ENCODE measurements at places on chromosomes 6 and 20.

DNA sequence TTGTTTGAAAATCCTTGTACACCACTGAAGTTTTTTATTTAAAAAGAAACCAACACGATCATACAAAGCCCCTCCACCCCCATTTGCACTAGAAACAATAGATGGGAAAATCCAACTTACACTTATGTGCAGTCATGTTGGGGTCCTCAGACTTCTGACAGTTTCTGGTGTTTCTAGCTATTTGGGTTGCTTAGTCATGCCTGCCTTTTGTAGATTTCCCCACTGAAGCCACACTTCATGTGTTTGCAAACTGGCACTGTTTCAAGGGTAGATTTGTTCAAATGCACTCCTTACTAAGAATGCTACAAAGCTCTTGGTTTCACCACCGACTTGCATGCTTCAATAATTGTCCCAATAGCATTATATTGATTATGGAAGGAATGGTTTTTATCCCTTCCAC, 1.5 kb downstream of the SH3BGRL2 start:
- no peak for DNase-seq

- DNase-seq: no peak
Observed at GRCh38 chr6:95209074-95209473, 368.3 kb upstream of the MANEA start.

GRCh38 chr6:33746036-33746600, 587 bp downstream of the IP6K3 start:
- no peak for DNase-seq

- DNase-seq: no peak
Observed at GRCh38 chr6:119799596-119800509, 450.3 kb upstream of the MAN1A1 start.

GRCh38 chr6:11207199-11207968, 25.1 kb downstream of the NEDD9 start:
- DNase-seq: no peak

DNA sequence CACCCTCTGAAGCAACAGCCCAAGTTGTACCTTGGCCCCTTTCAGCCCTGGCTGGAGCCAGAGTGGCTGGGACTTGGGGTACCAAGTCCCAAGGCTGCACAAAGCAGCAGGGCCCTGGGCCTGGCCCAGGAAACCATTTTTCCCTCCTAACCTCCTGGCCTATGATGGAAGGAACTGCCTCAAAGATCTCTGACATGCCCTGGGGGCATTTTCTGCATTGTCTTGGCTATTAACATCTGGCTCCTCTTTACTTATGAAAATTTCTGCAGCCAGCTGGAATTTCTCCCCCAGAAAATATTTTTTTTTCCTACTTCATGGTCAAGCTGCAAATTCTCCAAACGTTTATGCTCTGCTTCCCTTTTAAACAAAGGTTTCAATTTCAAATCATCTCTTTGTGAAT, 269.4 kb upstream of the CDYL start:
- no peak for DNase-seq

GRCh38 chr6:145813285-145814034, 1.1 kb downstream of the FBXO30 start:
- no peak for DNase-seq

DNA sequence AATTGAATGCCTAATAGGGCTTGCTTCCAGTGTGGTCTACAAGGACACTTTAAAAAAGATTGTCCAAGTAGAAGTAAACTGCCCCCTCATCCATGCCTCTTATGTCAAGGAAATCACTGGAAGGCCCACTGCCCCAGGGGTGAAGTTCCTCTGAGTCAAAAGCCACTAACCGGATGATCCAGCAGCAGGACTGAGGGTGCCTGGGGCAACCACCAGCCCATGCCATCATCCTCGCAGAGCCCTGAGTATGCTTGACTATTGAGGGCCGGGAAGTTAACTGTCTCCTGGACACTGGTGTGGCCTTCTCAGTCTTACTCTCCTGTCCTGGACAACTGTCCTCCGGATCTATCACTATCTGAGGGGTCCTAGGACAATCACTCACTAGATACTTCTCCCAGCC, 411.5 kb downstream of the TENT5A start:
- DNase-seq: no peak

- DNase-seq: no peak
Observed at GRCh38 chr6:80280262-80281010, 174.0 kb downstream of the BCKDHB start.

DNA sequence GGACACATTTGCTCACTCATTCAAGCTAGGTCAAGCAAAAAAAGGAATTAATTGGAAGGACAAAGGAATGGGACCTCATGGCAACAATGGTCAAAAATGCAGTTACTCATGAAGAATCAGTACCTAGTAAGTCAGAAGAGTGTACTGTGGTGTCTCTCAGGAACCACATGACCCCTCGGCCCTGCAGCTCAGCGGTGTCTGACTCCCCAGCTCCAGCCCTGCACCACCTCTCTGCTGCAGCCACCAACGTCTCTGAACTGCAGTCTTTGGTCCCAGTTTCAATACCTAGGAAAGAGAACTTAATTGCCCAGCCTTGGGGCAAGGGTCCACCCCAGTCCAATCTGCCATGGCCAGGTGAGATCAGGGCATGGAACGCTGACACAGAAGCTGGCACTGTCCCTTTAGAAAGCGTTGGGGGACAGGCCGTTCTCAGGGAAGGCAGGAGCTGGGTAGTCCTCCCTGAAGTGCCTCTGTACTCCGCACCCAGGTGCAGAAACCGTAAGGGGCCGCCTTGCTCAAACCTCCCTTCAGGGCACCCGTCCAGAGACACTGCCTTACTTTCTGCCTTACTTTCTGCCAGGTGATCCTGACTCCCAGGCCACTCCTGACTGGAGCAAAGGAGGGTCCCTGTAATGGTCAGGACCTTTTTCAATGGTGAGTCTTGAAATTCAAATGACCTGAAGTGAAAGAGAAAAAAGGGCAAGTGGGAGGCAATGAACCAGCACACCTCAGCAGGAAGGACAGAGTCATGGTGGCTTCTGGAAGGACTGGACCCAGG, 13.2 kb upstream of the NELFCD start:
- no peak for DNase-seq

GRCh38 chr20:14632906-14633305, 295.5 kb upstream of the FLRT3 start:
- no peak for DNase-seq

DNA sequence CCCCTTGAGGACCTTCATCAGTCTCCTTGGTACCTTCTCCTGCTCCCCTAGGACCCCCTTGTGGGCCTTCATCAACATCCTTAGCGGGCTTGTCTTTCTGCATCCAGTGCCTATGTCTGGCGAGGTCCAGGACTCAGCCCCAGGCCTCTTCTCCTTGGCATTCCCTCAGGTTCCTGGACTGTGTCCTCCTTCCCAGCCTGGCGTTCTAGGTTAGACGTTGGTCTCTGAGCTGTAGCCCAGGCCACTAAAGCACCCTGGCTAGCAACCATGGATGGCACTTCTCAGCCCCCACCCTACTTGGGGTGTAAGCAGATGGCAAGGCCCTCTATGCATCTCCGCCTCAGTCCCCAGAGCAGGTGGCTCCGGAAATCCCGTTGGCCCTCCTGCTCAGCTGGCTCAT, 51.5 kb upstream of the NNAT start:
- no peak for DNase-seq

DNA sequence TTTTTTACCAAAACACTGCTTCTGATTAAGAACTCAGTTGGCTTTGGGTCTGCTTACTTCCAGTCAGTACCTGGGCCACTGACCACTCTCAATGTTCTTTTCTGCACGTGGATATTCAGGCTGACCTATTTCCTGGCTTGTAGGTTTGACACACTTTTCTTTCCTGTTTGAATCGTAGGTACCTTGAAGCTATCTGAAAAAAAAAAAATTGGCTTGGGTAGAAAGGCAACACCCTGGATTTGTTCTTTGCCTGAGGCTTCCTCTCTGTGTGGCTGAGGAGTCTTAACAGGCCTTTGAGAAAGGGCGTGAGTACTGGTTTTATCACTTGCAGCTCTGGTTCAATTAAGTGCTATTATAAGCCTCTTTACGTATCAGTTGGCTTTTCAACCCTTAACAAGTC, 60.6 kb upstream of the IL20RA start:
- DNase-seq: no peak

DNA sequence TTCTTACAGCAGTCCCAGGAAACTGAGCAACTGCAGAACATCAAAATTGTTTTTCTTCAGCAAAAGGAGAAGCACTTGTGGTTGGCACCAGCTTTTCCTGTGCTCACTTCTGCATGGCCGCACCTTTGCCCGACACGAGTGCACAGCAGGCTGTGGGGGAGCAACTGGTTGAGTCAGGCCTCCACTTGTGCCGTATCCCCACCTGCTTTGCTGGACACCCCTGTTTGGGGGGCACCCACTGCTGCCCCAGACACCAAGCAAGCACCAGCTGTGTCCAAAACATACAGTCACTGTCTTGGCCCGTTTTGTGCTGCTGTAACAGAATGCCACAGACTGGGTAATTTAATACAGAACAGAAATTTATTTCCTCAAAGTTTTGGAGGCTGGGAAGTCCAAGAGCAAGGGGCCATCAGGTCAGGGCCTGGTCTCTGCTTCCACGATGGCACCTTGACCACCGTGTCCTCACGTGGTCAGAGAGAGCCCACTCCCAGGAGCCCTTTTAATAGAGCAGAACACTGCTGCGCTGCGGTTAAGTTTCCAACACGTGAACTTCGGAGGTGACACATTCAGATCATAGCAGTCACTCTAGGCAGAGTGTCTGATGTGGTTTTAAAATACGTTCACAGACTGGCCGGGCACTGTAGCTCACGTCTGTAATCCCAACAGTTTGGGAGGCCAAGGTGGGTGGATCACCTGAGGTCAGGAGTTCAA, 8.7 kb upstream of the GMEB2 start:
- DNase-seq: peak; percentile 77

GRCh38 chr6:131101911-131102680, 33.2 kb upstream of the AKAP7 start:
- no peak for DNase-seq

- no peak for DNase-seq
Observed at GRCh38 chr6:16649241-16649640, 112.0 kb downstream of the ATXN1 start.

DNA sequence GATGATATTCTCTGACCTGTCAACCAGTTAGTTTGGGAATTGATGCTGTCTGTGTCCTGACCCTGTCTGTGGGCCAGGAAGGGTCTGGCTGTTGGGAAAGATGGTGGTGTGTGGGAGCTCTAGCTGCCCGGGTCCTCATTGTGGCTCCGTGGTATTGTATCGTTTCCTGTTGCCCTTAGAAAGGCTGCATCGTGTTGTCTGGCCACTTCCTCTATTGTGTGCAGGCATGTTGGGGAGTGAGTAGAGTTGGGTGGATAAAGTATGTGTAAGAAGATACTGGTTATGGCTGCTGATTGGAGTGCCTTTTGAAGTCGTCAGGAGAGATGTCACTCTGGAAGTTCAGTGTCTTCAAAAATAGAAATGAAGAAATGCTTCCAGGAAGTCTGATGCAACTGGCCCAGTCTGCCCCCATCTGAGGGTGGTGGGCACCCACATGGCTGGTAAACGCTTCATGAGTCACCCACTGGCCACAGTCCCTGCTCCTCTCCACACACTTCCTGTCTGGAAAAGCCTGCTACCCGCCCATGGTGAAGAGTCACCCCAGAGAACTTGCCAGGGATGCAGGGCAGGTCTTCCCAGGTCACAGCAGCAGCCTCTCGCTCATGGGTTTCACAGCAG, 27.9 kb downstream of the PPARD start:
- peak; percentile 45 for DNase-seq

GRCh38 chr6:80932359-80932758, 820.1 kb downstream of the TENT5A start:
- DNase-seq: no peak

DNA sequence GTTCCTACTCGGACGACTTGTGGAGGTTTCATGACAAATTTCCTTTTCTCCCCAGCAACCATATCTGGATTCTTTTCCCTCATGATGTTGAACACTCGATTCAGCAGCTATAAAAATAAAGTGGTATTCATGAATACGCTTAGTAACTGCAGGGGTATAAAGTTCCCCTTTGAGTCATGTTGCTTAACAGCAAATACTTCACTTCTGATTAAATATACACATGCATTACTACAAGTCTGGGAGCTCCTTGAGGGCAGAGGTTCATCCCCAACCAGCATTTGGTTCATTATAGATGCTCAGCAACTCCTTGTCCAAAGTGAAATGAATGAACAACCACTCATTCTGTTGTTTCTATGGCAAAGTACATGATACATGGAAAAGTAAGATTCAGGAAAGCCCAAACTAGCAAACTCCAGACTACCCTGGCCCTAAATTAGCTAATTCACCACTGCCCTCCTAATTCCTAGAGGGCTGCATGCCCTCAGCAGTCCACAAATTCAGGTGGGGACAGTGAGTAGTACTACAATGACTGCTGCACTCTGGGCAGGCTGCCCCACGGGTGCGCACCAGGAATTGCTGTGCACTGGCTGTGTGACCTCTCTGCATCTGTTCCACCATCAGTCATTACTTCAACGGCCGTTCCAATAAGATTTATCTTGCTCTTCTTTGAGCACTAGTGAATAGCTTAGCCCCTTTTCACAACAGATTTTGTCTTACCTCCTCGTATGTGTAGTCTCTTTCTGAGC, 15.2 kb downstream of the EIF2S2 start:
- DNase-seq: no peak

DNA sequence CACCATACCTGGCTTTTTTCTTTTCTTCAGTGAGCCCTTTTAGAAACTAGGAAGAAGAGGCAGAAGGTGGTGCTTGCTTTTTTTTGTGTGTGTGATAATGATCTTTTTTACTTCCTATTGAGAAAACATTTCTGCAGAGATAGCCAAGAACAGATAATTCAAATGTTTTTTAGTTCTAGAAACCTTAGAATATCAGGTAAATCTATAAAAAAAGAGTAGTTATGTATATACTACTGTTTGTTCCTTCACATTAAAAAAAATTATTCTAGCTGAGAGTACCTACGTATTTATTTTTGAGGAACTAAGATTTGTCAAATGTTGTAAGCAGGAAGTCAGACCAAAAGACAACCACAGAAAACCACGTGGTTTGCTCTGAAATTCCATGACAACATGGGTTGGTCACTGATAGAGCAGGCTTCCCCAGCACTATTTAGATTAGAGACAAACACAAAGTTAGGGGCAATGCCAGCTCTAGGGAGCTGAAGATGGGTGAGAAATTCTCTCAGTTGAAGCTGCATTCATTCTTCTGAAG, 12.8 kb downstream of the STK4 start:
- no peak for DNase-seq

Measured in activated T-cell treated with anti-CD3 and anti-CD28 coated beads, Interleukin-2, amount 50 U/mL, for 1 hour (primary cell).